Stimulated activated CD8-positive, alpha-beta memory T cell treated with anti-CD3 and anti-CD28 coated beads, Interleukin-7, amount 100 ng/mL, for 1 hour (primary cell): ENCODE measurements at places on chromosomes 2 and 18.

- no peak for DNase-seq
Measured at GRCh38 chr2:234991793-234992192, 40.0 kb downstream of the SH3BP4 start.

- no peak for DNase-seq
Measured at GRCh38 chr2:70188460-70188859, 2.4 kb downstream of the C2orf42 start.

- no peak for DNase-seq
Measured at GRCh38 chr2:147863835-147864234, 19.0 kb downstream of the ACVR2A start.

DNA sequence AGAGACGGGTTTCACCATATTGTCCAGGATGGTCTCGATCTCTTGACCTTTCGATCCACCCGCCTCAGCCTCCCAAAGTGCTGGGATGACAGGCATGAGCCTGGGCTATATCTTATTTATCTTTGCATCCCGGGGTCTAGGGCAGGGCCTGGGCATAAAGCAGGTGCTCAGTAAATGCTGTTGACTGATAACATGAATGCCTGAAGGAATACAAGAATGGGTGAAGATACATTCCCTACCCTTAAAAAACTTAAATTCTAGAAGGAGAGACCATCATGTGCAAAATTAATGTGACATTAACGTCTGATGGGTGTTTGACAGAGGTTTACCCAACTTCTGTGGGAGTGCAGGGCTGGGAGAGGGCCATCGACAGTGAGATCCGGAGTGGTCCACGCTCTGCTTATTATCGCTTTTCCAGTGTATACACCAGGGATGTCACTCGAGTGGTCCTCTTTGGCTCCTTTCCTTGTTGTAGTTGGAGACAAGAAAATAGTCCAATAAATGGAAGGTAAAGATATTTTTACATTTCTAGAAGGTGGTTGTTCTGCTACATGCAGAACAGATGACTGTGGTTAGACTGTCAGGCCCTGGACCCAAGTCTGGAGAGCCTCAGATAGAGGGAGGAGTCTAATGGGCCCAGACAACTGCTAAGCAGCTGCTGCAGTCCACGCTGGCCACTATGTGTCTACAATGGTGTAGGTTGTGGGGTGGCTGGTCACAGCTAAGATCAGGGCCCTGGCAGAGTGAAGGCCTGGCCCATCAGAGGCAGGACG is 131.7 kb downstream of the MYCN start:
- DNase-seq = no peak

- no peak for DNase-seq
Measured at GRCh38 chr2:109080757-109081156, 48.2 kb upstream of the SH3RF3 start.
